Adrenal gland (tissue), 19 donors: ENCODE measurements at places on chromosomes 5 and 9. TPM values are rescaled to one million over a fixed set of nuclear protein-coding genes. Genes with fewer than 3 reads are reported as not detected.
A peak's percentile ranks its signal among the peaks of the same experiment; 100 is the strongest.

DMAC1 gene
- polyA plus RNA-seq: 42.9 TPM

- no peak for DNase-seq
These were observed 125.5 kb downstream of the TENT4A start for GRCh38 chr5:6838736-6839135.

NEUROG1 gene
- polyA plus RNA-seq: not detected

DNA sequence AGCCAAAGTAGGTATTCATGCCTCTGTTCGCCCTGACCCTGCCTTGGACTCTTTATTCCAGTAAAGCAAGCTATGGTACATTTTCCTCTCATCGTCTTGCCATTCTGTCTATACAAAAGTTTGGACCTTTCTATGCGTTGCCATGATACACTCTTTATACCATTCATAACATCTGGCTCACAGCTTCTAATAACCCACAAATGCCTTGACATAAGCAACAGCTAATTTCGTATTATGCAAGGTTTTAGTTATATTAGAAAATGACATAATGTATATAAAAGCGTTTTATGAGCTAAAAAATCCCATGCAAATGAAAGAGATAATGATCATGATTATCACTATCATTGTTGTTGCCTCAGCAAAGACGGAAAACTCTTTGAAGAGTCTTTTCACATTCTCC lies 265.7 kb downstream of the TMEM167A start:
- DNase-seq: no peak

DNA sequence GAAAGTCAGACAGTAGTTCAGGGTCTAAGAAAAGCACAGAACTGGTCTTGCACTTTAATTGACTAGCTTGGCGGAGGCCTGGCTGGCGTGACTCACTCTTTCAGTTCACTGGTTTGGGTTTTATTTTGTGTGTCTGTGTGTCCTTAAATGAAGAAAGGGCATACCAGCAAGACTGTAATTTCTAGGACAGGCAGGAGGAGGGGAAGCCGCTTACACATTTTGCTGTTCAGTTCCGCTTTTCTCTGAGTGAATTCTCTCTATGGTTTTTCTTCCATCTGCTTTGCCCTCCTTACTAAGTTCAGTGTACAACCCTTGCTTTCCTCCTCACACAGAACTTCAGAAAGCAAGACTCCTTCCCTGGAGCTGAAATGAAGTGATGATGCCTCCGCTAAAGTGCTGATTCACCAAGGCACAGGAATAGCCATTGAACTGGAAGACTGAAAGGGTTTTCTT lies 150.8 kb downstream of the MEF2C start:
- peak; percentile 77 for DNase-seq

- DNase-seq: peak; percentile 42
These were observed 727 bp upstream of the DNAJA1 start for GRCh38 chr9:33024126-33024965.

- no peak for DNase-seq
These were observed 13.9 kb downstream of the ZCCHC9 start for GRCh38 chr5:81315336-81315735.

DNA sequence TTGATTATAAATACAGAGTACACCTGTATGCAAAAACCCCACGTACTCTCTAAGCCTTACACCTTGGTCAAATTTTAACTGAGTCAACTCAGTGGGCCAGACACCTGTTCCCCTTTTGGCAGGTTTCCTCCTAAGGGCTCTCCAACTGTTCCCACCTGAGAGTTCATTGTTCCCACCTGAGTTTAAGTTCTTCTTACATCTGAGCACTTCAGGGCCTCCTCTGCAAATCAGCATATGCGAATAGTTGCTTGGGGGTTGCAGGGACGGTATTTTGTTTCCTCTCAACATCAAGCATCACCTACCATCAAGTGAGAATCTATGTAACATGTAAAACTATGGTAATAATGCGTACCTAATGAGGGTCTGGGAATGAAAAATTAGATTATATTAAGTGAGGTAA lies 300.0 kb downstream of the PIK3R1 start:
- no peak for DNase-seq

DNA sequence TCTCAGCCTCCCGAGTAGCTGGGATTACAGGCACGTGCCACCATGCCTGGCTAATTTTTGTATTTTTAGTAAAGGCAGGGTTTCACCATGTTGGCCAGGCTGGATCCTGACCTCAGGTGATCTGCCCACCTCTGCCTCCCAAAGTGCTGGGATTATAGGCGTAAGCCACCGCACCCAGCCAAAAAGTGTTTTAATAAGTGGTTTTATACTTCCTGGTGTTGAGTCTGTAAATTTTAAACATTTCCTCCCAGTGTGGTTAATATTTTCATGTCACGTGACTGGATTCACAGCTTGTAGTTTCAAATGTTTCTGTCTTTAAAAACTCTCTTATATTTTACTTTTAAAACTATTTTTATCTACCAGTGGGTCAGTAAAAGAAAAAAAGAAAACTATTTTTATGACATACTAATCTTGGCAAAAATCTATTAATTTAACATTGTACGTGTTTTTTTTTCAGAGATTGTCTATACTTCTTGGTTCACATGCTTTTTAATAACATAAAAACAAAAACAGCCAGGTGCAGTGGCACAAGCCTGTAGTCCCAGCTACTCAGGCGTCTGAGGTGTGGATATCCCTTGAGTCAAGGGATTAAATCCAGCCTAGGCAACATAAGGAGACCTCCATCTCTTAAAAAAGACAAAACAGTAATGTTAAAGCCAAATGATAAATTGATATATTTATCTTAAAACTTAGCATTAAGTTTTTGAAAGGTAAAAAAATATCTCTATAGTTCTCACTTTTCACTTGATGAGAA lies 117.1 kb downstream of the DMXL1 start:
- DNase-seq: no peak

DNA sequence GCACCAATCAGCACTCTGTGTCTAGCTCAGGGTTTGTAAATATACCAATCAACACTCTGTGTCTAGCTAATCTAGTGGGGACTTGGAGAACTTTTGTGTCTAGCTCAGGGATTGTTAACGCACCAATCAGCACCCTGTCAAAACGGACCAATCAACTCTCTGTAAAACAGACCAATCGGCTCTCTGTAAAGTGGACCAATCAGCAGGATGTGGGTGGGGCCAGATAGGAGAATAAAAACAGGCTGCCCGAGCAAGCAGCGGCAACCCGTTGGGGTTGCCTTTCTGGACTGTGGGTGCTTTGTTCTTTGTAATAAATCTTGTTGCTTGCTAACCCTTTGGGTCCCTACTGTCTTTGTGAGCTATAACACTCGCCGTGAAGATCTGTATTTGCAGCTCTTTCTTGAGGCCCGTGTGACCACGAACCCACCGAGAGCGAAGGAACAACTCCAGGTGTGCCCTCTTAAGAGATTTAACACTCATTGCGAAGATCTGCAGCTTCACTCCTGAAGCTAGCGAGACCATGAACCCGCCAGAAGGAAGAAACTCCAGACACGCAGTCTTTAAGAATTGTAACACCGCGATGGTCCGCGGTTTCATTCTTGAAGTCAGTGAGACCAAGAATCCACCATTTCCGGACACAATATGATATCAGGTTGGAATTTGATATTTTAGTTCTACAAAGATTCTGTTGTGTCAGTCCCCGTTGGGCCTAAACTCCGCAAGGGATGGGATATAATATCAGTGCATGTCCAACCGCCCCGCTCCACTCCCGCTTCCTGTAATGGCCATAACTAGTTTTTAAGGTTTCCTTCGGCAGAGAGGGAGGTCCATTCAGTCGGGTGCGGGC lies 740 bp upstream of the TRMT10B start:
- DNase-seq: no peak
